ENCODE measurements at places on chromosomes 7 and 10.

DNA sequence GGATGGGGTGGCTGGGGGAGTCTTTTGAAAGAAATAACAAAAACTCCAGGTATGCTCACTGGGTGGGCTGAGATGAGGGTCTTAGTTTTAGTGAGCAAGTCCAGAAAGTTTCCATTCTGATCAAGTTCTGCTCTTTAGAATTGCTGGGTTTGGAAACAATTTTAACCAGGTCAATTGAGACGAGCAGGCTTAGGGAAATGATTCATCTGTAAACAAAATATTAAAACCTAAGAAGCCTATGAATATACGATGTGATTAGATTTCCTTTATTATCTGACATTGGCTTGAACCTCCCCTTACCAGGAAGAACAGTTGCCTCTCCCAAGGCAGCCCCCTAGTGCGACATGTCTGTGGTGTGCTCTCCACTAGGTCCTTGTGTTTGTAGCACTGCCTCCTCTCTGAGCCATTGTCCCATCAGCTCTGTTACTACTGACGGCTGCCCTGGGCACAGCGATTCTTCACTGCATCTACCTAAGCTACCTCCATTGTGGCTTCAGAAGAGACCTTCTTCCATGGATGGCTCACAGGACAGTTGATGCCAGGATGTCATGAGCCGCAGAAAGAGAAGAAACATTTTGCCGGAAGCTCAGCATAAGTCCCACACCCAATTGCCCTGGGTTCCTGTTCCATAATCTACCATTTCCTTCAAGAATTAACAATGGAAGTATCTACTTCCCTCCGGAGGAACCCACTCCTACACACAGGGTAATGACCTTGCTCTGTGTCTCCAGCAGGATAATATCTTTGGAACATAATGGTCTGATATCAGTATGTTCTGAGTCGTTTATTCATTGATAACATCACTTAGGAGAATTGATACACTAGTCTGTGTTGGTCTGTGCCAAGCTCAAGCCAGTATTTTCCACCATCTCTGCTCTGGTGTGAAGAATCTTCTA is 95.1 kb upstream of the ITGB1 start:
- no peak for DNase-seq

DNA sequence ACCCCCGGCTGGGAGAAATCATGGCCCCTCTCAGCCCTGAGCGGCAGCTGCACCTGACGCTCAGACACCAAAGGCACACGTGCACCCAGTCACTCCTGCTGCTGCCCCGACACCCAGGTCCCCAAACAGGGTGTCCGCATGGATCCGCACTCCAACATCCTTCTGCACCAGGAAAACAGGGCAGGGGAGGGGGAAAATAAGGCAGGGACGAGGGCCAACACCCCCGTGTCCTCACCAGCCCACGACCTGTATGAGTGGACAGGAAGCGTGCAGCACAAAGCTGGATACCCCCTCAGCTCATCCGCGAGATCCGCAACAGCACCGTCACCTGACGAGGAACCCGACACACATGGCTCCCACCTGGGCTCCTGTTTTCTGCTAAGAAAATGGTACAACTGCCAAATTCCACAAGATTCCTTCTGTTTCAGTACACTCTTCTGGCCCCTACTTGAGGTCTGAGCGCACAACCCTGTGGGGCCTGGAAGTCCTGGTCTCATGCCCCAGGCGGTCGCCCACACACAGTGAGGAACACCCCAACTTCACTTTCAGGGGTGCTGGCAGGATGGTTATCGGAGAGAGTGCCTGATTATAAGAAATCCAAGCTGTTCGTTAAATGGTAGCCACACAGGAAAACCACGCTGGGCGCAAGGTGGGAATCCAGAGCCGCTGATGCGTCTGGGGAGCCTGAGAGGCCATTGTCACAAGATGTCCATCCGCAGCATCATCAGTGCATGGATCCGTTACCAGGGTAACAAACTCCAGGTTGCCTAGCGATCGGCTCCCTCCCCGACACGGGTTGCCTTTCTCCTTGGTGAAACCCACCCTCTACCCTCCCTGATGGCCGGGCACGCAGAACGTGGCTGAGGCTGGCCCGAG is 63.6 kb downstream of the ZRANB1 start:
- no peak for DNase-seq

- DNase-seq: peak; percentile 24
Observed at GRCh38 chr10:13183625-13184024, 22.3 kb downstream of the MCM10 start.

DNA sequence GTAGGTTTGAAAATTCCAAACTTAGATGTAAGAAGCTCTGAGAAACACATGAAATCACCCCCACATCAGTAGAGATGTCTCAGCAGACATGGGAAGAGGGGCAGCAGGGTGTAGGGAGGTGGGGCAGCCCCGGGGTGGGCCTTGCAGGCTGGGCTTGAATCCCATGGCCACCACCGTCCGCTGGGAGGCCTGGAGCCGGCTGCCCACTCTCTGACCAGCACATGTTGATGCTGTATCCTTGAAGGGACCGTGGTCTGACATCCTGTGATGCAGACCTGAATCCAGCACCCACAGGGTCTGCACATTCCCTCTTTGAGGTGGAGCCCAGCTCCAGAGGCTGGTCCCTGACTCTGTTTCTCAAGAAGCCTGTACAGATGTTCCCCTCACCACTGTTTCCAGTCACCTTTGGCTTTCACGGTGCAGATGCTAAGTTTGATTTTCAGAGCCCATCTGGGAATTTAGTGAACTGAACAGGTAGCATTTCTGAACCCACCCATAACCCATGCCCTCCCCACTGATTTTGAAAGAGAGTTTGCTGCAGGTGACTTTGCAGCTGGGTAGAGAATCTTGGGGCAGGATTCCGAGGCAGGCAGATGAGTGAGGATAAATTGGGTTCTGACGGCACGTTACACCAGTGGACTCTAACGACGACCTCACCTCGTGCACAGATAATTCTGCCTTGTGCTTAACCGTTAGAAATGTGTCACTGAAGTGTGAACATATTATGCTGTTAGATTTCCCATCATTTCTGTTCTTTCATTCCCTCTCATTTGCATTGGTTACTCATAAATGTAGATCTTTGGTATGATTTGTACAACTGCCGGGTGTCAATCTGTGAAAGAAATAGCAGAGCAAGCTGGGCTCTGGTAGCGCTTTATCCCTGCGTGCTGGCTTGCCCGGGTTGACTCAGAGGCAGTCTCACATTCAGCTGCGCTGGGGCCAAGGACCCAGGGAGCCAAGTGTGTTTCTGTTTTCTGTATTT is 45.7 kb downstream of the IKZF1 start:
- no peak for DNase-seq

DNA sequence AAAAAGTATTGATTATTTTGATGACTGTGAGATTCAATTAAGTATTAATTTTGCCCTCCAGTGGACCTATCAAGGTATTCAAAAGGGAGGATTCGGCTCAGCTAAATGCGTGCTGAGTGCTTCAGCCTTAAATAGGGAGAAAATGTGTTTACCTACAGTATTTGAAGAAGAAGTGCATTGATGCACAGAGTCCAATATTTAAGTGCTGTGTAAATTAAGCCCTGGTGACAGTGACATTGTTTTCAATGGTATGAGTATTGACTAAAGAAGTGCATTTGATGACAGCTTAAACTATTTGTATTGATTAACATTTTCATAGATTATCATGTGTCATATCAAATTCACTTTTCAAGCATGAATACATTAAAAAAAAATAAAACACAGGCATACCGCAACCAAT is 106.6 kb downstream of the POU6F2 start:
- DNase-seq: no peak

- DNase-seq: no peak
Observed at GRCh38 chr7:124930655-124931597, 1.3 kb upstream of the POT1 start.

- peak; percentile 17 for DNase-seq
Observed at GRCh38 chr7:103811997-103812396, 177.5 kb downstream of the RELN start.

DNA sequence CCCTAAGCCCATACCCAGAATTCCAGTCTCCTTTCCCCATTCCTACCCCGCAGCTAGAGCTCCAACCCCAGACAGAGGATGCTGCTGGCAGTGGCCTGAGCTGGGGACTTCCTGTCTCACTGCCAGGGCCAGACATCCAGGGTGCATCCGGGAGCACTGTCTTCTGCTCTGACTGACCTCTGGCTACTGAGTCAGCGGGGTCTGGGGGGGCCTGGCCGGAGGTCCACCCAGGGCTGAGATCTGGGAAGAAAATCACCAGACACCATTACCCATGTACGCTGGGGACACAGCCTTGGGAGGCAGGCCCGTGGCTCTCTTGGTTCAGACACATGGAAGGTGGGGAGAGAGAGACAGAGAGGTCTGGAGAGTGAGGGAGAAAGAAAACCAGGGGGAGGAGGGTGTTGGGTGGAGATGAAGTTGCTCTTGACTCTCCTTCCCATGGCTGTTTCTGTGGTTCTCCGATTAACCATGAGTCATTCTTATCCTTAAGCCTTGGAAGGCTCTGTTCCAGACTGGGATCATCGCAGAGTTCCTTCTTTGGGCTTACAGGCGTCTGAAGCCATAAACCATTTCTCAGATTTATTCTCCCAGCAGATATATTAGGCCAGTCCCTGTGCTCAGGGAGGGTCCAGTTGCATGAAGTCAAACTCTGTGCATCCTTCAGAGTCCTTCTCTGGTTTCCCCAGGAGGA is 23.6 kb downstream of the TSPAN15 start:
- DNase-seq: no peak

GRCh38 chr10:3907514-3907913 is 122.5 kb upstream of the KLF6 start:
- DNase-seq: no peak

DNA sequence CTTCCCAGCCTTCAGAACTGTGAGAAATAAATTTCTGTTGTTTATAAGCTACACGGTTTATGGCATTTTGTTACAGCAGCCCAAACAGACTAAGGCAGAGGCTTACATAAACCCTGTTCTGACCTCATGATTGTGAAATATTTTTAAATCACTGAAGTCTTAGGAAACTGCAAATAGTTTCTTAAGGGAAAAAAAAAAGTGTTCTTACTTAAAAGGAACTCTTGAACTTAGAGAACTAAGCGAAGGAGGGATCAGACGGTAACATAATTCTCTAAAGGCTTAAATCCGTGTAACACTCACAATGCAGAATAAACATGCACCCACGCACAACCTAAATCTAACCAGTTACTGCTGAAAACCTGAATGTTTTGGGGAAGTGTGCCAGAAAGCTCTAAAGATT is 749.1 kb upstream of the LRRTM3 start:
- DNase-seq: no peak

DNA sequence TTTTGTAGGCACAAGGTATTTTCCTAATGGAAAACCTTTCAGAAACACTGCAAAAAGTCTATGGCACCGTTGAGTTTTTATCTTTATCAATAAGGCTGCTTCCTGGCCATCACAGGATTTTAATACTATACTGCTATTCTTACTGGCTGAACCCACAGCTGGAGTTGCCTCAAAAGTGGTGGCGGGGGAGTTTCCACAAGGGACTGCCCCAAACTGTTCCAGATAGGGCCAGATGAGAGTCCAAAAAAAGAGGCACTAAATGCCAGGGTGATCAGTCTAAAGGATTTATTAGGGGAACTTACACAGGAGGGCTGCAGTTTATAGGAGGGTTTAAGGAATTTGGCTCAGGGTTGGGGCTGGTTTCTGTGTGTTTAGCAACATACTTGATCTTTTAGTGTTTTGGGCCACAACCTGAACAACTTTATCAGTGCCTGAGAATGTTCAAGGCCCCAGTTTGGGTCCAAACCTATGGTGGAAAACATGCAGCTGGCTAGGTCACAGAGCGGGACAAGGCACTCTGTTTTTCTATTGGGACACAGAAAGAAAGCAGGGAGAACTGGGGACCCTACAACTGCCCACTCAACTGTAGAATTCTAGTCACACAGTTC is 41.4 kb downstream of the STAM start:
- DNase-seq: no peak

- peak; percentile 19 for DNase-seq
Observed at GRCh38 chr7:113657603-113658002, 261.2 kb downstream of the PPP1R3A start.

GRCh38 chr10:33550811-33551210 is 216.3 kb upstream of the NRP1 start:
- DNase-seq: no peak

DNA sequence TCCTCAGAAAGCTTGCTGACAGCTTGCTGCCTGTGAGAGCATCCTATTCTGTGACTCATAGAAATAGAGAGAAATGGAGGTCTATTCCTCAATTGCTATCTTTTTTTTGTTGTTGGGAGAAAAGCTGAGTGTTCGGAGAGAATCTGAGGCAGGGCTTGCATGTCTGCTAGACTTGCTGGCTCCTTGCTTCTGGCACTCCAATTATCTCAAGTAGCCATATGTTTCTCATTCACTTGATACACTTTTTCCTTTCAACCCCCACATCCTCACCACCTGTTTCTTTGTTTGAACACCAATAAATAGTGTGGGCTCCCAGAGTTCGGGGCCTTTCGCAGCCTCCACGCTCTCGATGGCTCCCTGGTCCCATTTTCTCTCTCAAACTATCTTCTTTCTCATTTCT is 172.2 kb downstream of the SH2D4B start:
- no peak for DNase-seq

GRCh38 chr10:46251857-46252847 is 34.6 kb upstream of the ANTXRL start:
- DNase-seq: no peak

DNA sequence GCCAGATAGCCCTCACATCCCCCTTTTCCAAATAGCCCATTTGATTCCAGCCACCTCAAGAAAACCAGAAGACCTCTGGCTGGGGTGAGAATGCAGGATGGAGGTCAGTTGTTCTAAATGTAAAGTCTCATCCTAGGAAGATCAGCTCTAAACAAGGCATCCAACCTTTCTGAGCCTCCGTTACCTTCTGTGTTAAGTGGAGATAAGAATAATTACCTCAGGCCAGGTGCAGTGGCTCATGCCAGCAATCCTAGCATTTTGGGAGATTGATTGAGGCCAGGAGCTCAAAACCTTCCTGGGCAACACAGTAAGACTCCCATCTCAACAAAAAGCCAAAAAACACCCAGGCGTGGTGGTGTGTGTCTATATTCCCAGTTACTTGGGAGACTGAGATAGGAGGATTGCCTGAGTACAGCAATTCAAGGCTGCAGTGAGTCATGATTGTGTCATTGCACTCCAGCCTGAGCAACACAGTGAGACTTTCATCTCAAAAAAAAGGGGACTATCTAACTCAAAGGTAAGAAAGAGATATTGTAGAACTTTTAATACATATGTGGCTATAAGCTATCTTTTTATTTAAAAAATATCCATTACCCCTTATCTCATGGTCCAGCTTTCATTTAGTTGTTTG is 43.5 kb downstream of the PRTFDC1 start:
- DNase-seq: no peak

- DNase-seq: no peak
Observed at GRCh38 chr7:67619175-67619574, 622.5 kb downstream of the TYW1 start.

GRCh38 chr10:75238182-75239095 is 2.7 kb upstream of the COMTD1 start:
- no peak for DNase-seq

- no peak for DNase-seq
Observed at GRCh38 chr7:18103436-18104218, 76.0 kb upstream of the PRPS1L1 start.

- DNase-seq: no peak
Observed at GRCh38 chr7:28510026-28510369, 97.7 kb downstream of the CREB5 start.
